ENCODE measurements at places on chromosomes 11 and 22.

DNA sequence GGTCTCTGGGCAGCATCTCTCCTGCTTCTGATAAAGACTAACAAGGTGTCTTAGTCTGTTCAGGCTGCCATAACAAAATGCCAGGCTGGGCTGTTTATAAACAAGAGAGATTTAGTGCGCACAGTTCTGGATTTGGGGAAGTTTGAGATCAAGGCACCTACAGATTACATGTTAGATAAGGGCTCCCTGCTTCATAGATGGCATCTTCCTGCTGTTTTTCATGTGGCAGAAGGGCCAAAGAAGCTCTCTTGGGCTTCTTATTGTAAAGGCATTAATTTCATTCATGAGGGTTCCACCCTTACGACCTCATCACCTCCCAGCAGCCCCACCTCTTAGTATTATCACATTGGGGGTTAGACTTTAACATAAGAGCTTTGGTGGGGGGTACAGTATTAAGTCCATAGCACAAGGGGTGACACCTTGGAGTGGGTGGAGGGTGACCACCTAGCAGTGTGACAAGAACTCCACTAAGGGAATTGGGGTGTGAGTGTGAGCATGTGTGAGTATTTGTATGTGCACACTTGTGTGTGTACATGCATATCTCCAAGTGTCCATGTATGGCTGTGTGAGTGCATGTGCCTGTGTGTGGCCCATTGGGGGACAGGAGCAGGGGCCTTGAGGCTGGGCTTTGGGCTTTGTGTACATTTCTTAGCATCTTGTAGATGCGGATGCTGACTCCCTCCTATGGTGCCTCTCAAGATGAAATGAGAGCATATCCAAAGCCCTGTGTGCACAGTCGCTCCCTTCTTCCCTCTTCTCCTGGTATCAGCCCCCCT, 42.7 kb downstream of the BCR start:
- DNase-seq = no peak

DNA sequence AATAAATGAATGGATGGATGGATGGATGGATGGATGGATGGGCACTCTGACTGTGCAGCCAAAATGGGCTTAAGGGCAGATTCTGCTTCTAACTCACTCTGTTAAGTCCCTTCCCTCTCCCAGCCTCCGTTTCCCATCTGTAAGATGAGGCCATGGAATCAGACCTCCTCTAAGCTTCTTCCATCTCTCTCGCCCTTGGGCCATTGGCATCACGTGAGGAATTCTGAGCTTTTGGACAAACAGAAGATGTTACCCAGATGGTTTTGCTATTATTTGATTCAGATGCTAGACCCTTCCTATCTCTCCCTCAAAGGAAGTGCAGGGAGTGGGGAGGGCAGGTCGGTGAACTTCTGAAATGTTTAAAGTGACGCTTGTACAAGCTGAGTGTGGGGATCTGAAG, 4.0 kb upstream of the CYTH4 start:
- no peak for DNase-seq

- no peak for DNase-seq
Observed at GRCh38 chr11:43532041-43532440, 148.5 kb upstream of the HSD17B12 start.

DNA sequence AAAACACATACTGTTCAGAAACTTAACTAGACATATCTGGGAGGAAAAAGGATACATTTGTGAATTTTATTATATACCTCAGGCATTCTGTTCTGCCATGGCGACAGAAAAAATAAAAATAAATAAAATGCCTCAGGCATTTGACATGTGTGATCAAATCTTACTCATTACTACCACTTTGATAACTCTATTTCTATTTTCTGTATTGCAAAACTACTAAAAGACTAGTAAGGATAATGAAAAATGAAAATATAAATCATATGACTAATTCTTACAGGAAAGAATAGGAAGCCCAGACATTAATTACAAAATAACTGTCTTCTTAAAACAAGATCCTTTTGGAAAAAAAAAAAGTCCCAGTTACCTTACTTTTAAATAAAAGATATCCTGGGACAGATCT, 5.3 kb downstream of the PICALM start:
- DNase-seq = no peak

GRCh38 chr11:63837739-63838138, 1.2 kb upstream of the MARK2 start:
- DNase-seq = no peak

DNA sequence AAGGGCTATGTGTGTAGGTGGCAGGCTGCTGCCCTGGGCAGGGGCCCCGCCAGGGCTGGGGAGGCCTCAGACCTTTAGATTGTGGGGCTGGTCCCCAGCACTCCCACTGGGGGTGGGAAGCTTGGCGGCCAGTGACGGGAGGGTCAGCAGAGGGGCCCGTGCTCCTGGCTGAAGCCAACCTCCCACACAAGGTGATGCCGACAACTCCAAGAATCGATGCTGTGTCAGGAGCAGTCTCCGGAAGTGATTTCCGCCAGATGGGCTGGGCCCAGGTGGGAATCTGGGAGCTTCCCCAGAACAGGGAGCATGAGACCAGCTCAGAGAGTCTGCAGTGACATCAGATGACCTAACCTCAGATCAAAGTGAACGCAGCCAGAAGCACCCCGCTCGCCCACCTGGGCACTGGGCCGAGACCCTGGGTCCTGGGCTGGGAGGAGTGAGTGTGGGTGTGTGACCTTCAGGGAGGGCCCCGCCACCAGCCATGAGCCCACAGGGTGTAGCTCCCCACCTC, 7.7 kb downstream of the TRPM5 start:
- DNase-seq = no peak

DNA sequence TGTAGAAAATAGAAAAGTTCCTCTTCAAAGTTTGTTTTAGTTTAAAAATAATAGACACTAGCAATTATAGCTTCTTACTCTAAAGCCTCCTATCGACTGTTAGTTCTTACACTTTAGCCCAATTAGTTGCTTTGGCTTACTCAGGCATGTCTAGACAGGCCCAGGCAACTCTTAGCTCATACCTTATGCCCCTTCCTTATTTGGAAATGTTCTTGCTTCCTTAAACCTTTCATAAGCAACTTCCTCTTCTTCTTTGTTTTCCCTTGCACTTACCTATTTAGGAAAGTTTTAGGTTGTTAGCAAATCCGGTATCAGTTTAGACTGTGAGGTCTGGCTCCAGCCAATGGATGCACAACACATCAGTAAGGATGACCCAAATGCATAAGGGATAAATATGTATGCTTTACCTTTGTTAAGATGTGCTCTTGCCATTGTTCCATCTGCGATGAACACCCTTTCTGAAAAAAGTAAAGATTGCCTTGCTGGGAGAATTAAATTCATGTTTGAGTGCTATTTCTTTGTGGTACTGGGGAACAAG, 1277.5 kb upstream of the CNTN5 start:
- DNase-seq = no peak

GRCh38 chr11:126920833-126921232, 79.7 kb downstream of the KIRREL3 start:
- no peak for DNase-seq

DNA sequence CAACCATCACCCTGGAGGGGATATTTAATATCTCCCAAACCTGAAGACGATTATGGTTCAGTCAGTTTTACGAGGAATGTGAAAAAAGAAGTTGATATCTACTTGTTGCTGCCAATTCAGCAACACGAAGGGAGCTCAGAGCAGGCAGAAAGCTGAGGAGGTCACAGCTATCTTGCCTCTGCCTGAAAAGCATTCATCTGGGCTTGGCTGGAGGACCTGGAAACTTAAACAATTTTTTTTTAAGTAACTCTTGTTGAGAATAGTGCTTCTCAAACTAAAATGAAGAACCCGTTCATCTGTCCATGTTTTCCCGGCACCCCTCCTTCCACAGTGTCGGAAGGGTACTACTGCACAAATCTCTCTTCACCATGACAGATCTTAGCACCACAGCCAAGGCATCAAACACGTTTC, 98.9 kb downstream of the MICAL3 start:
- DNase-seq = no peak

DNA sequence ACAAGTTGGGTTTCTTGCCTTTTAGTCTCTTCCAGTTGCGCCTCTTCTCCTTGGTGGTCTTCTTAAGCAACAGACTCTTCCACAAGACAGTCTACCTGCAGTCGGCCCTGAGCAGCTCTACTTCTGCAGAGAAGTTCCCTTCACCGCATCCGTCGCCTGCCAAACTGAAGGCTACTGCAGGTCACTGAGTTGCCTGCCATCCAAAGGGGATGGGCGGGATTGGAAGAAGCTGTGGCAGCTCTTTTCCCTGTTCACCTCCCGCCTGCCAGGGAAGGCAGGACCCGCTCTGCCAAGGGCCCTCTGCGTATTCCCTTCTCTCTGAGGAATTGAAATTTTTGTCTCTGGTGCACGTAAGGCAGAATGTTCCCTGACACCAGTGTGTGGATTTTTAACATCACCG, 9.2 kb upstream of the STT3A start:
- no peak for DNase-seq

DNA sequence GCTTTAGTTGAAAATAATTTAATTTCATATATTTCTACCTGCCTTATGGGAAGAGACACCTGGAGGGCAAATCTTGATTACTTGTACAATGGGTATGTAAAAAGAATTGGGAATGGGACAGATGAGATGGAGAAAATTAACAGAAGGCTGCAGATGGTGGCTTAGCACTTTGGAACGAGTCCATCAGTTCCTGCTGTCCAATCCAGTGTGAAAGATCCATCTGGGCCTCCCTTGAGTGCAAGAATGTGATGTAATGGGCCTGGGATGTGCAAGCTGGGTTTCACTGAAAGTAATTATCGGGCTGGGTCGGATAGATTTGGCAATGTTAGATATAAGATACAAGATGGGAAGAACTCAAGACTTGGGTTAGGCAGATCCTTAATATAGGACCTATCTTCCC, 42.0 kb downstream of the CECR2 start:
- no peak for DNase-seq

DNA sequence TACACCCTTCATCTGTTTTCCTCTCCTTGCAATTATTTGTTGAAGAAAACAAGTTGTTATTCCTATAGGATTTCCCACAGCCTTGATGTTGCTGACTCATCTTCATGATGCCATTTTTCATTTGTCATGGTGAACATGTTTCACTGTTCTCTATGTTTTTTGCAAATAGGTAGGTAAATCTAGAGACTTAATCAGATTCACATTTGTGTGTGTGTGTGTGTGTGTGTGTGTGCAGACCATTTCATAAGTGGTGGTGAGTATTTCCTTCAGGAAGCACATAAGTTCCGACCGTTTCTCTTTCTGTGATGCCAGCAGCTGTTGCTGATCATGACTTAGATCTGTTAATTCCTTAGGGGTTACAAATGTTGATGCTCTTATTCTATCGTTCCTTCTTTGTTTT, 80.3 kb upstream of the IZUMO1R start:
- no peak for DNase-seq

DNA sequence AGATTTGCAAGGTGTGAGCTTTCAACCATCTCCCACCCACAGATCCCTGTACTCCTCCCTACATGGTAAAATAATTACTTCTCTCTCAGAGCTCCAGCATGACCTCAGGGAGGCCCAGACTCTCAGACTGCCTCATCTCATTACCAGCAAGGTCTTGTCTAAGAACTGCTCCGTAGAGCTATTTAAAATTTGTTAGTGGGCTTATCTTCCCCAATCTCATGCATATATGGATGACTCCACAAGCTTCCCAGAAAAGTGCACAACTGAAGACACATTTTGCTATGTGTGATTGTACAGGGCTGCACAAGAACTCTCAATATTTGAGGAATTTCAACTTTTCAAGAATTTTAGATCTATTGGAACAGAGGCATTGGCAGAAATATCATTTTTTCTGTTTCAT, 230.3 kb downstream of the CSNK2A3 start:
- no peak for DNase-seq

- DNase-seq = no peak
Observed at GRCh38 chr11:131491503-131491902, 121.1 kb downstream of the NTM start.

- no peak for DNase-seq
Observed at GRCh38 chr22:23105304-23105703, 35.0 kb downstream of the GNAZ start.

DNA sequence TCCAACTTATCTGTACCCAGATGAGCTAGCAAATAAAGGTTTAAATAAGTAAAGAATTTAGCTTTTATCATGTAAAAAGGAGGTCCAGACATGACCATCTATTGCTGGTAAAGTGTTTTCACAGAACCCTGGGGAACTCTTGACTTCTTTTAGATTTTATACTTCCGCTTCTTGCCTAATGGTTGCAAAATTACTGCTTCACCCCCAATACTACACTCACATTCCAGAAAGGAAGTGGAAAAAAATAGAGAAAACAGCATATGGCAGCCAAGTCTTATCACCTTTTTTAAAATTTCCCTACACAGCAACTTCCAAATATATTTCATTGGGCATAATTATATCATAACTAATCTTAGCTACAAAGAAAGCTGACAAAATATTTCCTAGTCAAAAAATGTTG, 12.1 kb downstream of the BBOX1 start:
- no peak for DNase-seq

DNA sequence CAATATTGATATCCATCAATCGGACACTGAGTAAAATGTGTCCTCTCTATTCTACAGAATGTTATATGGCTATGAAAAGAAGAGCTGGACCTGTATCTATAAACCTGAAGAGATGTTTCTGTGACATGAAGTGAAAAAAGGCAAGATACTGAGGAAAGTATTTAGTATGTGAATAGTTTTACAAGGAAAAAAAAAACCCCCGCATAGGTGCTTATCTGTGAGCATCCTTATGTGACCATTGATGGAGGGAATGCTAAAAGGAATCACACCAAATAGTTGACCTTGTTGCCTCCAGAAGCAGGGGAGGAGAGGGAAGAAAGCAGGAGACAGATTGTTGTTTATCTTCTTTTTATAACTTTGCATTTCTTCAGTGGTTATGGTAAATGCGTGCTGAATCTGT, 661 bp upstream of the PRG2 start:
- no peak for DNase-seq

DNA sequence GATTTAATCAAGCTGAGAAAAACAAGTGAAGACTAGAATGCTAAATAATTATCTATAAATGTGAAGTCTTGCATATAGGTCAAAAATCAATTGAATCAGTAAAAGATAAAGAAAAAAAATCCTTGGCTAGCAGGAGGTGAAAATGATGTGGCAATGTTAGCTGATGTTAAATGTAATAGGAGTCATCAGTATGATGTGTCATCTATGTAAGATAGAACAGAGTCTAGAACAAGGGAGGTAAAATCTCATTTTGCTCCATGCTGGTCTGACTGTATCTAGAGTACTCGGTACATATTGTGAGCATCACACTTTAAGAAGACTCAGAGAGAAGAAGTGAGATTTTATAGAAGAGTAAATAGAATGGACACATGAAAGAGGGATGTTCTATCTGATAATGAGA, 721.2 kb downstream of the ETS1 start:
- DNase-seq = no peak

- no peak for DNase-seq
Observed at GRCh38 chr11:77506857-77507256, 33.0 kb upstream of the PAK1 start.

- DNase-seq = no peak
Observed at GRCh38 chr11:123040111-123040432, 21.9 kb downstream of the HSPA8 start.

- DNase-seq = no peak
Observed at GRCh38 chr22:46352276-46352675, 16.8 kb downstream of the TRMU start.

- DNase-seq = no peak
Observed at GRCh38 chr22:34886812-34887211, 179.1 kb upstream of the ISX start.

GRCh38 chr22:23899042-23899745, 5.0 kb downstream of the MIF start:
- no peak for DNase-seq

GRCh38 chr11:86341382-86341781, 33.3 kb upstream of the CCDC81 start:
- DNase-seq = no peak
